HT1080 (cell line): ENCODE measurements at places on chromosomes 1 and 21.

DNA sequence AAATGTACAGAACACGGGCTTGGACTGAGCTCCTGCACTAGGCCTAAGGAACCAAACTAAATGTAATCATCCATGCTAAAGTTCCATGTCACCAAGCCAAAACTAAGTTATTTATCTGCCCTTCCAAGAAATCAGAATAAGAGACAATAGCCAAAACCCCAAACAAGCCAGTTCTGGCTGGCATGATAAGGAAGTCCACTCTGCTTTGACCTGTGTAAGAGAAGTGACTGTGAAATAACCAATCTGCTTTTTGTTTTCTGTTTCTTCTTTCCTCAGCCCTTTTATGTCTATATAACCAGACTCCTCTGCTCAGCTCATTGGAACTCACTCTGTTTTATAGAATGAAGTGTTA lies 15.1 kb downstream of the PLPPR5 start:
- no peak for DNase-seq

GRCh38 chr1:111221633-111222291 lies 5.8 kb upstream of the CHI3L2 start:
- peak; percentile 82 for DNase-seq

DNA sequence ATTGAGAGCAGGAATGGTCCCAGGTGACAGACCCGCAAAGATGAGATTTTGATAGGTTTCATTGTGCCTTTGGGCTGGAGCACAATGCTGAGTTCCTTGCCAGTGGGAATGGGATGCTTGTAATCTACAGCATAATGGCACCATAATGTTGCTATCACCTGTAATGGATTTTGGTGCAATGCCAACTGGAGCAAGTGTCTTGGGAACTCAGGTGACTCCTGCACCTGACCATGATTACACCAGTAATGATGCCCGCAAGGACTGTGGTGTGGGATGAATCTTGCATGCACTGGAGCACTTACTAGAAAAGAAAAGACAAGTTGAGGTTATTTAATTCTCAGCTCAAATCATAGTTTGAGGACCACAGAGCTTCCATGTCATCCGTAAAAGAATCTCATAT lies 96.7 kb downstream of the PTPRU start:
- DNase-seq: no peak

DNA sequence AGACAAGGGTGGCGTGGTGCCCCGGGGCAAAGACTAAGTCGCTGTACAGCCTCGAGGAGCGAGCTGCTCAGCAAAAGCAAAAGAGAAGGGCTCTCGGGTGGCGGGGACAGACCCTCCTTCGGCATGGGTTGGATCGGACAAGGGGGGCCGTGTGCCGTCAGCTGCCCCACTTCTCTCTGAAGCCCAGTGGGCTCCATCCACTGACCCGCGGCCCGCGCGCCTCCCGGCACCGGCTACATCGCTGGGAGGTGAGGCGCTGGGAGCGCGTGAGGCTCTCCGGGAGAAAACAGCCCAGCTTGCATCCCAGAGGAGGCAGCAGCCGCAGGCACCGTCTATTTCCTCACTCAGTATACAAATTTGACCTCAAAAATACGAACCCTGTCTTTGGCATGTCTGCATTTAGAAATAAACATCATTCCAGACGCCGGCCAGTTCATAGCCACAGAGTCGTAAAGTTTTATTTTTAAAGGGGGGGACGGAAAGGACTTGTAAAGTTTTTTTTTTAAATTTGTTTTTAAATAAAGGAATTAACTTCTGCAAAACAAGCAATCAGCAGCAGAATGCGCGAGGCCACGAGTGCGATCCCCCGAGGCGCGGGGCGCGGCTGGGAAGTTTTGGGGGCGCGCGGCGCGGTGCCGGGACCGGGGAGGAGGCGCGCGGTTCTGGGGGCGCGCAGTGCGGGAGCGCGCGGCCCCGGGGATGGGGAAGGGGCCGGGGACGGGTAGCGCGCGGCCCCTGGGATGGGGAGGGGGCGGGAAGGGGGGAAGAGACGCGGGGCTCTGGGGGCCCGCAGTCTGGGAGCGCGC lies 689 bp upstream of the GPR137B start:
- DNase-seq: peak; percentile 45

- peak; percentile 51 for DNase-seq
Measured at GRCh38 chr1:183303901-183304300, 114.3 kb downstream of the NMNAT2 start.

- no peak for DNase-seq
Measured at GRCh38 chr21:28419811-28420210, 572.9 kb downstream of the LTN1 start.

DNA sequence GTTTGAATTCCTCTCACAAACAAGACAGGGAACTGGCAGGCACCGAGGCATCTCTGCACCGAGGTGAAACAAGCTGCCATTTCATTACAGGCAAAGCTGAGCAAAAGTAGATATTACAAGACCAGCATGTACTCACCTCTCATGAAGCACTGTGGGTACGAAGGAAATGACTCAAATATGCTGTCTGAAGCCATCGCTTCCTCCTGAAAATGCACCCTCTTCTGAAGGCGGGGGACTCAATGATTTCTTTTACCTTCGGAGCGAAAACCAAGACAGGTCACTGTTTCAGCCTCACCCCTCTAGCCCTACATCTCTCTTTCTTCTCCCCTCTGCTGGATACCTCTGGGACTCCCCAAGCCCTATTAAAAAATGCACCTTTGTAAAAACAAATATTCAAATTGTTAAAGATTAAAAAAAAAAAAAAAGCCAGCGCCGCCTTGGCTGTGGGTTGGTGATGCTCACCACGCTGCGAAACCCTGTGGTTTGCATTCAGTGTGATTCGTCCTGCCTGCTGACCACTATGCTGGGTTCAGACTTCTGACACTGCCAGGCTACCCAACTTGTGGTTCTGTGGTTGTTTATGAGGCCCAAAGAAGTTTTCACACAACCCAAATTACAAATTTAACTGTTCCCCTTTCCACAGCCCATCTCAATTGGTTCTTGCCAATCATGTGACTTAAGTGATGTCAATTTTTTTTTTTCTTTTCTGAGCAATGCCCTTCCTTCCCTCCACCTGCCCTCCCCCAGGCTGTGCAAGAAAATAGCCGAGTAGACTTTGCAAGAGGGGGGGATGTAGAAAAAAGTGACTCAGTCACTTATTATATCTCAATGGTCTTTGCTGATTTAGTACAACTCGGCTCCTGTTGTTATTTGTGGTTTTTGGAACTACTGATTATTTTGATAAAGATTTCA lies at the start of gene RUNX1:
Gene RUNX1, minus strand, starts transcription at position 597 of the 912 bp plus-strand sequence.
- DNase-seq: peak; percentile 99

DNA sequence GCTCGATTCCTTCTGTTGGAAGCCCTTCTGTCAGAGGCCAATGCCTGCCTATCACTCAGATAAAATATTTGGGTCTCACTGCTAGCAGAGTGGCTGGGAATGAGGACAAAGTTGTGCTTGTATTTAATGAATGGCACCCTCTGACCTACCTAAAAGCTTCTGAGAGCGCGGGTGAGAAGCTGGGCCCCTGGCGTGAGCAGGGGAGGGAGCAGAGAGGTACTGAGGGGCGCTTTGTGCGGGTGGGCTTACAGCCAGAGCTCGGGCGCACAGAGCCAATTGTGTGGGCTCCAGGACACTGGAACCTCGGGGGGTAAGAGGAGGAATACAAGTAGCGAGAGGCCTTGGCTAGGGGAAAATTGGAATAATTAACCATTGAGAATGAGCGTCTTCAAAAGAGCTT lies 32.3 kb downstream of the PCAT6 start:
- no peak for DNase-seq

DNA sequence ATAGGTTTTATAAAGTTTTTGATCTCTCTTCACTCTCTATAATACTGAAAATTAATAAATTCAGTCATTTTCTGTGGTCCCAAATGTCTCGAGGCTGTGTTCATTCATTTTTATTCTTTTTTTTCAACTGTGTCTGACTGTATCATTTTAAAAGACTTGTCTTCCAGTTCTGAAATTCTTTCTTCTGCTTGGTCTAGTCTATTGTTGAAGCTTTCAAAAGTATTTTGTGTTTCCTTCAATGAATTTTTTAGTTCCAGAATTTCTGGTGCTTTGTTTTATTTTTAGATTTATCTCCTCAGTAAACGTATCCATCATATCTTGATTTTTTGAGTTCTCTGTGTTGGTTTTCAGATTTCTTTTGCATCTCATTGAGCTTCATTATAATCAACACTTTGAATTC lies 161.0 kb upstream of the CHRM3 start:
- DNase-seq: no peak

DNA sequence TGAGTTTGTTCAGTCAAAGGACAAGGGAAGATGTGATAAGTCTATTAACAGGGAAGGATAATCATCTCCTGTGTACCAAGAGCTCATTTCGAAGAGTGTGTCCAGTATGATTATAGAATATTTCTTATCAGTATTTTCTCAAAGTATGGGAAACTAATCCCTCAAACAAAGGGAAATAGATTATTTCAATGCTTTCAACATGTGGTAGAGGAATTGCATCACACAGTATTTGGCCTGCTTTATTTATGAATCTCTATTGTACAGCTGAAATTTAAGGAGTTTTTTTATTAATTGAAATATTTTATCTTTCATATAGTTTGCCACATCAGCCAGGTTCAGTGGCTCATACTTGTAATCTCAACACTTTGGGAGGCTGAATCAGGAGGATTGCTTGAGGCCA lies 151.0 kb downstream of the CLEC20A start:
- DNase-seq: no peak
